ENCODE measurements at places on chromosomes 4 and X.
A peak's percentile ranks its signal among the peaks of the same experiment; 100 is the strongest.

- no peak for DNase-seq
Observed at GRCh38 chr4:98110214-98110613, 33.1 kb downstream of the STPG2 start.

- no peak for DNase-seq
Observed at GRCh38 chr4:170497689-170498088, 407.9 kb upstream of the AADAT start.

- DNase-seq, result no peak
Observed at GRCh38 chr4:142110136-142110535, 473.8 kb downstream of the IL15 start.

GRCh38 chr4:73194064-73194463, 64.5 kb downstream of the ANKRD17 start:
- DNase-seq, result no peak

DNA sequence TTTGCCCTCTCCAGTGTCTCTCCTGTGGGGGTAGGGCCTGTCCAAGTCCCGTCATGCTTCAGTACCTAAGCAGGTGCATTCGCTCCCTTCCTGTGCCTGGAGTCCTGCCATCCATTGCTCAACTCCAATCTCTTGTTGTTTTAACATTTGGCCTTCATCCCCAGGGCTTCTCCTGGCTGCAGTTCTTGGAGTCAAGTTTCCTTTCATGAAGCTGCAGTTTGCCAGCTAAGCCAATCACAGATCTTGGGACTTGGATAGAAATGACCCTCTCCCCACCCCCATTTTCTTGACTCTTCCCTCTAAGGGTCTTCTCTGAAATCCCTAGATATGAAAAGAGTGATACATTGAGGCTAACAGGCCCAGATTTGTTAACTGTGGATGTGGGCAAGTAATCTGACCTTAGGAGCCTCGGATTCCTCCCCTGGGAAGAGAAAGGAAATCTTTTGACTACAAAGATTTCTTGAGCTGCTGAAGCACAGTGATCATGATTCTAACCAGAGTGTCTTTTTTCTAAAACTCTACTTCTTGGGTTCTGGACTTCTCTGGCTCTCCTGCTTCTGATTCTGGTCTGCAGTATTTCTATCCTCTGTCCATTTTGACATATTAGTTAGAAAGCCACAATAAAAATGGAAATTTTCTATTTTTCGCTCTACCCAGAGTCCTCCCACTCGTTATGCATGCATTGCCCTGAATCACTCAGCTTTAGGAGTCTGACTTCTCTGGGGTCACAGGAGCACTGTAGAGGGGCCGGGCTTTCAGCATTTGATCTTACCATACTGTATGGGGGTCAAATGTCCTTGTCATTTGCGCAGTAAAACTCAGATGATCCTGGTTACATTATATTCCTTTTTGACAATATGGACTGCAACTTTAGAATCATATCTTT, 61.0 kb downstream of the CHRNA9 start:
- no peak for DNase-seq

DNA sequence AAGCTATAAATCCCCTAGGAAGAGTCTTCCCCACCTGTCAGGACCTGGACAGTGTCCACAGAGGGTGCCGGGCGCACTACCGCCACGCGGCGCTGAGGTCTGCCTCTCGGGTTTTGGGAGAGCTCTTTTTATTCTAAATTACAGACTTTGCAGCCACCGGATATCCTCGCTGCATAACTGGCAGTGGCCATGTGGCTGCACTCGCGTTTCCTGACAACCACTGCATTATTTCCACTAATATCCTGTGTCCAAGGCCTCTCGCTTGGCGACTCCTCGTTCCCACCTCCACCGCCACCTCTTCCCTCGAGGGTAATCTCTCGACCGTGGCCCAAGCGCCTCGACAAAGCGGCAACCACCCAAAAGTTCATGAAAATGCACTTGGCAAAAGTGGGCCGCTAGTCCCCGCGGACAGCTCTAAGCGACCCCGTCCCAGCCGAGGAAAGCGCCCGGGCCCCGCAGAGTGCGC, 512 bp upstream of the TMEM131L start:
- DNase-seq, result no peak

DNA sequence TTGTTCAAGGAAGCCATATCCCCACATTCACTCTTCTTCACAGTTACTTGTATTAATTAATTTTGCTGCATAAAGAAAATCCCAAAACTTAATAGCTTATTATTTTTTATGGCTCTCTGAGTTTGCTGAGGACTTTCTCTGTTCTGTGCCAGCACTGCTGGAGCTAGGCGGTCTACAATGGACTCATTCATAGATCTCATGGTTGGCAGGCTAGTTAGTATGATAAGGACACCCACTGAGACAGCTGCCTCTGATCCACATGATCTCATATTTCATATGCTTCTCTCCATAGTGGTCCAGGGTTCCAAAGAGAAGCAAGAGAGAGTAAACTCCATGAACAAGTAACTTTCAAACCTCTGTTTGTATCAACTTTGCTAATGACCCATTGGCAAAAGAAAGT, 170.2 kb downstream of the ADGRA3 start:
- DNase-seq, result no peak

DNA sequence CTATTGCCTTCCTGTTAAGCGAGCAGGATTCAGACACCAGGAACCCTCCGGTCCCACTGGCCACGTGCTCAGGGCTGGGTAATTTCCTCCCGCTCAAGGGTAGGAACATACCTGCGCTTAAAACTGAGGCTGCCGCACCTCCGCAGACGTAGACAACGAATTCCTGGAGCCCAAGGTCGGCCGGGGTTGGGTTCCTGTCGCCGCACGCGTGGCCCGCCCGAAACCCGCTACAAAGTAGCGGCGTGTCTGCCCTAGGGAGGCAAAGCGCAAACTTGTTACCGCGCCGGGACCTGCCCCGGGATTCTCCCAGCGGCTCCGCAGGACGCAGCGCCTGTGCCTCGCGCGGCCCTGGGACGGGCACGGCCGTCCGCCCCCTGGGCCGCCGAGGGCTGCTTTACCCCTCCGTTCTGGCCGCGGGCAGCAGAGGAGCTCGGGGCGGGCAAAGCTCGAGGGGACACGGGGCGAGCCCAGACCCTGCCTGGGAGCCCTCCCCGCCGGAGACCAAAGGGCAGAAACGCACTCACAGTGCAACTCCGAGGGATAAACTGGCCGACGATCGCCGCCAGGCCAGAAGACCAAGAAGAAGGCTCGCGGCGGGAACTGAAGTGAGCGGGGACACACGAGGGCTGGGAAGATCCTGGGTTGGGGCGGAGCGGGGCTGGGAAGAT, at the start of gene ERVMER34-1:
ERVMER34-1 (minus strand) TSS at position 607 of the 668 bp plus-strand sequence. CDS start 5,905 bp downstream, outside the sequence.
- no peak for DNase-seq

- DNase-seq, result no peak
Observed at GRCh38 chrX:106692425-106693065, 34.0 kb upstream of the RNF128 start.

GRCh38 chr4:5972571-5972970, 45.7 kb downstream of the C4orf50 start:
- DNase-seq, result no peak

- no peak for DNase-seq
Observed at GRCh38 chrX:95044331-95044730, 1370.3 kb downstream of the FAM133A start.

DNA sequence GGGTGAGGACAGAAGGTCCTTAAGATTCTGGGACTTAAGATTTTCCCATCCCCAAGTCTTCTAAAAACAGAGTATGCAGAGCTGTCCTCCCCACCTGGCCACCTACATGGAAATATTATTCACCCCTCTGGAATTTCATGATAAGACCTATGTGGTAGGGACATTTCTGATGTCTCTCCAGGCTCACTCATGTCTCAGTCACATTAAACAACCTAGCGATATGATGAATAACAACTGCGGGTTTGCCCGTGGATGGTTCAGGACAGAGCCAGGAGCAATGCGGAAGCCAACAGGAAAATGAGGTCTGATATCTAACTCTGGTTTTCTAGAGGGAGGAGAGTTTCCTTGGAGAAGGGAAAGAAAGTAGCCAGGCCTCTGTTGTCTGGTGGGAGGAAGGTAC, 47.4 kb downstream of the TEX13A start:
- no peak for DNase-seq

DNA sequence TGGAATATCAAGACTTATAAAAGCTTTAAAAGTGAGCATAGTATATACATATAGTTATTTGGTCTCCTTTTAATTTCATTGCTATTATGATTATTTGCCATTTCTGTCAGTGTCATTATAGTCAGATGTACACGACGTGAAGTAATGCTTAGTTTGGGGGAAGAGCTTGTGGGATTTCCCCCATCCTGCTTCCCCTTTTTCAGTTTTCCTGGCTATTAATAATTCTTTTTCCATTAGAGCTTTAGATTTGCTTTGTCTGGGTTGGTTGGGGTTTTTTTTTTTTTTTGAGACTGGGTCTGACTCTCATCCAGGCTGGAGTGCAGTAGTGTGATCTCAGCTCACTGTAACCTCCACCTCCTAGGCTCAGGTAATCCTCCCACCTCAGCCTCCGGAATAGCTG, 5.4 kb downstream of the ABCE1 start:
- no peak for DNase-seq

DNA sequence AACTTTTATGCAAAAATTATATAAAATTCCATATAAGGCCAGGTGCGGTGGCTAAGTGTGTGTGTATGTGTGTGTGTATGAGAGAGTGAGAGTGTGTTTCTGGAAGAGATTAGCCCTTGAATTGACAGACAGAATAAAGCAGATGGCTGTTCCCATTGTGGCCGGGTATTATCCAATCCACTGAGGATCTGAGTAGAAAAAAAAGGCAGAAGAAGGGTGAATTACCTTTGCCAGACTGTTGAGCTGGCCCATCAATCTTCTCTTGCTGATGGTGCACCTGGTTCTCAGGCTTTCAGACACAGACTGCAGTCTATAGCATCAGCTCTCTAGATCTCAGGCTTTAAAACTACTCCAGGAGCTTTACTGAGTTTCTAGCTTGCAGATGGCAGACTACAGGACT, 92.2 kb upstream of the SLIT2 start:
- DNase-seq, result no peak

GRCh38 chrX:47831788-47832187, 4.9 kb upstream of the ZNF81 start:
- peak; percentile 20 for DNase-seq

DNA sequence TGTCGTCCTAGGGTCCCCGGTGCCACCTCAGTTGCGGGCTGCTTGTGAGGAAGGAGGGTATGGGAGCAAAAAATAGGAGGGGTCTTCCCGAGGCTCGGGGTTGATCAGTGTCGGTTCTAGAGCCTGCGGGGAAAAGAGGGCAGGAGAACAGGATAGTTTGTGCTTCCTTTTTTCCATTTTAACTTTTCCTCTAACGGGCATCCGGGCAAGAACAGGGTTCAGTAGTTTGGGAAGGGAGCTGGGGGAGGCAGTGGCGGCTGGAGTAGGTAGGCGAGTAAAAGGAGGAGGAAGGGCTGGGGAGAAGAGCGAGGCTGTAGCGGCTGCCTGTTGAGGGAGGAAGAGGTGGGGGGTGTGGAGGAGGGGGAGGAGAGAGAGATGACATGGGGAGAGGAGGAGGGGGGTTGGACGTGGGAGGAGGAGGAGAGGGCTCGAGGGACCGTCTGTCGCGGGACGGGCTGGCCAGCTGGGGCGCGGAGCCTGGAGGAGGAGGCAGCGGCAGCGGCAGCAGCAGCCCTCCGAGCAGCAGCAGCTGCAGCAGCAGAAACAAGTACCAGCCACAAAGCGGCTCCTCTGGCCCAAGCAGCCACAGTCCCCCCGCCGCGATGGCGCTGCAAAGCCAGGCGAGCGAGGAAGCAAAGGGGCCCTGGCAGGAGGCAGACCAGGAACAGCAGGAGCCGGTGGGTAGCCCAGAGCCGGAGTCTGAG, at the start of gene SLC16A2:
SLC16A2 (plus strand) TSS at position 458 of the 704 bp plus-strand sequence; CDS start at position 603, 145 bp downstream.
- no peak for DNase-seq

DNA sequence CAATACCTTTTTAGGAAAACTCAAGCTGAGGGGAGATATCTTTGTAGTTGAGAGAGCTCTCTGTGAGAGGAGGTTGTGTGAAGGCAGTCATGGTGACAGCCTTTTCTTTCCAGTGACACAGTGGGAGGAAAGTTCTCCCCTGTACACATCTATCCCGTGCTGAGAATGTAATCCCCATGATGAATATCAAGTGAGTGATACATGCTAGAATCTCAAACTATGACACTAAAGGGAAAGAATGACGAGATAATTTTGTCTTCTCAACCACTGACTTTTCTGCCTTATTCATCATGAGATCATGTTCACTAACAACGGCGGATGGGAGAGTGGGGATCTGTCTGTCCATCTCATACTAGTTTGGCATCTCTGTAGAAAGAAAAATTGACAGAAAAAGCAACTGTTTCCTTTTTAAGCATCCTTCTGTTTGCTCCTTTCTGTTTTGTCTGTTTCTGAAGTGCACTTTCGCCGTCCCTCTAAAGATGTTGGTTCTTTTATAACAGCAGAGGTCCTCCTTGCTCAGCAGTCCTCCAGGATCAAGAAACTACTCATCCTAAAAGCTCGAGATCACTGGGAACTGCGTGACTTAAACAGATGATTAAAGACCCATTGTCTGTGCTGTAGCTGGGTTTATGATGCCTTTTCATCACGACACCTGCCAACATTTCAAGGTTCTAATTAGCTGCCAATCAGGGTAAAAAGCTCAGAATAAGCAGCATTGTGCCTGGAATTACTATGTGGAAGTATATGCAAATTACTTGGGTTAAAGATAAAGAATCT, 137.6 kb downstream of the DCK start:
- no peak for DNase-seq

DNA sequence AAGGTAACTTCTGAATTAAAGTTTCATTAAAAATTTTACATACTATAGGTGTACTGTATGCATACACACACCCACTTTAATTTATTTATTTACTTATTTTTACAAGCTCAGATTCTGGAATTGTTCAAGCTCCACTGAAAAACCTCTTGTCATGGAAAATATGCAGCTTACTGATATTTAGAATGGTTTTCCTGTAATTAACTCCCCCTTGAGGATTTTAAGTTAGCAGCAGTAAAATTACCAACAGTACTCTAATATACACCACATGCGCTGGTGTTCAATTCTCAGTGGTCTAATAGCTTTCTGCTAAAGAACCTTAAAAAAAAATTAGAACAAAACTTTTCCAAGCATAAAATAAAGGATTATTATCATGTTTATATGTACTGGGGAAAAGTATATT, 12.0 kb downstream of the MAB21L2 start:
- DNase-seq, result no peak

GRCh38 chrX:12954981-12955380, 19.9 kb upstream of the TMSB4X start:
- DNase-seq, result no peak

DNA sequence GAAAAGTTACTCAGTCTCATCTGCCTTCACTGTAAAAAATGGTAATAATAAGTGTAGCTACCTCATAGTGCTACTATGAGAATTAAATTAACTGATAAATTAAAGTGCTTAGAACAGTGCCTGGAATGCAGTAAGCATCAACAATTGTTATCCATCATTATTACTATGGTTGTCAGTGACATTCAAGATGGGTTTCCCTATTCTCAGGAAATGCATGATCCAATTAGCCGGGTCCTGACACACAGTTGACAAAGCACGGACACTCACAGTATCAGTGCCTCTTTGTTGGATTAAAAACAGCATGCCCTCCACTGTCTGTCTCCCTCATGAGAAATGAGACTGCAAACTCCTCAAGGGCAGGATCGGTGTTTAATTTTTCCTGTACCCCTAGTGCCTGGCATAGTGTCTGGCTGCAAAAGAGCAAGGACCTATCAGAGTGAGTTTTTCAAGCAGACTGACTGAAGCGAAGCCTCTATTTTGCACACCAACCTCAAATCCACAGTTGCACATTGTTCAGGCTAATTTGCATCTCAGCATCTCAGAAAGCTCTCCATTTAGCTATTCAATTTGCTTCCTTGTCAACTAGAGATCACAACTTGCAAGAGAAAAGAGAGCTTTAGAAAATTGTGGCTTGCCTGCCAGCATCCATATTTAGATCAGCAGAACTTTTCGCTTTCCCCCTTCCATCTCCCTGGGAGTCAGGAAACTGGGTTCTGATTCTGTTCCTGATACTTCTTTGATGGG, 122.9 kb downstream of the LDB2 start:
- no peak for DNase-seq

All from stimulated activated CD4-positive, alpha-beta T cell treated with anti-CD3 and anti-CD28 coated beads, Interleukin-15, amount 100 ng/mL, for 48 hours (primary cell).